ENCODE measurements at places on chromosomes 7 and 10. TPM values are rescaled to one million over a fixed set of nuclear protein-coding genes. Genes with fewer than 3 reads are reported as not detected.

Gene GIMAP5
- 26.6 TPM for total RNA-seq

GRCh38 chr10:107436568-107436967 lies 272.1 kb upstream of the SORCS1 start:
- no peak for DNase-seq

DNA sequence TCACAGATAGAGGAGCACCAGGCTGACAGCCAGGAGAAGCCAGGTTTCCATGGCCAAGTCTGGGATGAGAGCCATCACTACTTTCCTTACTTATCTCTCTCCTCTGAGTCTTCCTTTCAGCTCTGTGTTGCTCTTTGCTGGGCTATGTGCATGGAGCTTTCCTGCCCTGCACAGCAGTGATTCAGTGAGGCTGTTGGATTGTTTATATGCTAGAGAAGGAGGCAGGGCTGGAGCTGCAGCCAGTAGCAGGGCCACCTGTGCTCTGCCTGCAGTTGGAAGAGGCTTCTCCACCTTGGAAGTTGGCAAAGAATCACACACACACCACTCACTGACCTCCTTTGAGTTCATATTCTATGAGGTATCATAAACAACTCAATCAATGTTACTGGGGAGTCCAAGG lies at the start of gene CYP3A4:
TSS of gene CYP3A4 (minus strand) at position 178 of the 400 bp plus-strand sequence. CDS start at position 75, 103 bp downstream.
- DNase-seq, result no peak

- no peak for DNase-seq
These were observed 160.3 kb downstream of the CNTNAP2 start for GRCh38 chr7:146276888-146277287.

Gene AEBP1
- total RNA-seq, result 267 TPM

DNA sequence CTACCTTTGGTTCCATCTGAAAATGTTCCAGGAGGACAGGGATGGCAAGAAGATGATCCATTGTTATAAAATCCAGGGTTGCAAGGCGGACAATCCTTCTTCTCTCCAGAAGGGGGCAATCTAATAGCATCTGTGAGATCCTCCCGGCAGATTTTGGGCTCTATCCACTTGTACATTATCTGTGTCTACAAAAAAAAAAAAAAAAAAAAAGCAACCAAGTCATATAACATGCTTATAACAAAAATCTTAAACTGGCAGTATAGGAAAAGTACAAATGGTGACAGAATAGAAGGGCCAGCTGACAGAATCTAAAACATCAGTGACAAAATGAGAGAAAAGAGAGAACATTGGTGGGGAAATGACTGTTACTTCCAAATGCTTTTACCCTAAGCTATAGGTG lies 132.7 kb downstream of the ELAPOR2 start:
- DNase-seq, result no peak

Gene KLF14
- 2.9 TPM for total RNA-seq

Gene CLCN1
- total RNA-seq, result 0.22 TPM

Gene HOXA4
- total RNA-seq, result 4.0 TPM

Gene CDHR1
- 0.35 TPM for total RNA-seq

GRCh38 chr7:151226560-151226874 lies 488 bp downstream of the ABCF2 start:
- no peak for DNase-seq

Gene HOXA13
- total RNA-seq, result 1.9 TPM
